ENCODE measurements at places on chromosomes 16 and 17.

DNA sequence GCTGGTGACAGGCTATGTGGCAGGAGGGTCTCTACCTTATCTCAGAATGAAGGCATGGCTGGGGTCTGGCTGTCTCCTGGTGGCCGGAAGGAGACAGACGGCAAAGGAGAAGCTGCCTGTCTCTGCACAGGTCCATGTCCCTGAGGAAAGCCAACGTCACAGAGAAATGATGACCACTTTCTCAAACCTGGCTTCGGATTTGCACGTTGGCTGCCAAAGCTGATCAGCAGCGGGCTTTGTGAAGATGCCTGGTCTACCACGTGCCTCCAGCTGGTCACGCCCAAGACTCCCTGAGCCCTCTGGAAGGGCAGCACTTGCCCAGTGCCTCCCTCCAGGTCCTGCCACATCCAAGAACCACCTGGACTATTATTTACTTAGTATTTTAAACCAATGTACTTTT lies 8.4 kb downstream of the DEXI start:
- DNase-seq: no peak

DNA sequence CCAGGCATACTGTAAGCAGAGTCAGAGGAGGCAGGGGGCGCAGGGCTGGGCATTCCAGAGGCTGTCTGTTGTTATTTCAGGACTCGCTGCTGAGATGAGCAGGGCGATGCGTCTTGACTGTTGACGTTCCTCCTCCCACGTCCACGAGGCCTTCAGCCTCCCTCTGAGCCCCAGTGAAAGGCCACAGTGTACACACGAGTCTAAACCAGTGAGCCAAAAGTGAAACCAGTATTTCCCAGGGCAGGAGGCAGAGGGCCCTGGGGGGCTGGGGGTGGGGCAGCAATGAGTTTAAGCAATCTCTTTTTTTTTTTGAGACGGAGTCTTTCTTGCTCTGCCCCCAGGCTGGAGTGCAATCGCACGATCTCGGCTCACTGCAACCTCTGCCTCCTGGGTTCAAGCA lies 21.5 kb downstream of the SMTNL2 start:
- DNase-seq: peak; percentile 56

GRCh38 chr17:80426671-80427326 lies 11.8 kb downstream of the ENDOV start:
- DNase-seq: peak; percentile 26

DNA sequence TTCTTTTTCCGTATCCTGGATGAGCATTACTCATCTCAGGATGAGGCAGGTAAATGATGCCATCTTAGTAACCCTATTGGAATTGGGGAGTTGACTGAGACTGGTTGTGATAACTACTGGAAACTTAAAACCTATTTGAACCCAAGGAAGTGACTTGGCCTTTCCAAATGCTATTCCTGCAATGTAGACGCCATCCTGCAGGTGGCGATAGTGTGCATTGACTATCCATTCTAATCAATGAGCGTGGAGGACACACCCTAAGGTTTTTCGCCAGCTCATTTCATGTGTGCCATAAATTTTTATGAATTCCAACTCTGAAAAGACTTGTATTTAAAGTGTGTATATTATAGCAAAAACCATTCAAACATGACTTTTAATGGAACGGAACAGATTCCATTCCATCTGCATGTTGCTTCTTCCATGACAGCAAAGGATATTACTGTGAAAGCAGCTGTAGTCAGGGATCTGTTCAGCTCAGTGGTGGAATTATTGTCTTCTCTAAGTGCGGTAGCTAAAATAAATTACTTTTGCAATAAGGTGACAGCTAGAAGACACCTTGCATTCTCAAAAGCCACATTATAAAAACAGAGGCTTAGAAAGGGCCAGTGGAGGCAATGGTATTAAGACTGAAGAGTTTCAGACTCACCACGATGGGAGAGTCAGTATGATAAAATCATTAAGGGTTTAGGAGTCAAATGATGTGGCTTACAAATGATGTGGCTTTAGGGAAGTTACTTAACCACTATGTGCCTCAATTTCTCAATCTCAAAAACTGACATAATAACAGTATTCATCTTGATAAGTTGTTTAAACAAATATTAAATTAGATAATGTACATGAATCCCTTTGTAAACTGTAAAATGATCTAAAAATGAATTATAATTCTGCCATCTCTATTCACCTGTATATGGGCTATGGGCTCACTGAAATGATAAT lies 55.5 kb downstream of the SYT17 start:
- peak; percentile 31 for DNase-seq

GRCh38 chr17:4691686-4692085 lies 12.3 kb downstream of the PELP1 start:
- no peak for DNase-seq

DNA sequence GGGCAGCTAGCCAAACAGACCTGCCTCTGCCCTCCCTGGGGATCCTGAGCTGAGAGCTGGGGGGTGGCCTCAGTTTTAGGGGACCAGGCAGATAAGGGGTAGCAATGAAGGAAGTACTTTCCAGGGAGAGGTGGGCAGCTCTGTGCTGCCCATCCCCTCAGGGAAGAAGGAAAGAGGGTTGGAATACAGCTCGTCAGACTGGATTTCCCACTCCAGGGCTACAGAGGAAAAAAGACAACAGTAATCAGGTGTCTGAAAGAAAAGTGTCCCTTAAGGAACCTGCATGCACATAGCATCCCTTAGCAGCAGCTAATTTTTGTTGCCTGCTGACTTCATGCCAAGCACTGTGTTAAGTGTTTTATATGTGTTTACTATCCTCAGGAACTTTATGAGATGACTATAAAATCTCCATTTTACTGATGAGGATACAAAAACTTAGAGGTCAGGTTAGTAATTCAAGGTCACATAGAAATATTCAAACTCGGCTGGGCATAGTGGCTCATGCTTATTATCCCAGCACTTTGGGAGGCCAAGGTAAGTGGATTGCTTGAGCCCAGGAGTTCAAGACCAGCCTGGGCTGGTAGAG lies 3.2 kb upstream of the MRPL58 start:
- DNase-seq: no peak

DNA sequence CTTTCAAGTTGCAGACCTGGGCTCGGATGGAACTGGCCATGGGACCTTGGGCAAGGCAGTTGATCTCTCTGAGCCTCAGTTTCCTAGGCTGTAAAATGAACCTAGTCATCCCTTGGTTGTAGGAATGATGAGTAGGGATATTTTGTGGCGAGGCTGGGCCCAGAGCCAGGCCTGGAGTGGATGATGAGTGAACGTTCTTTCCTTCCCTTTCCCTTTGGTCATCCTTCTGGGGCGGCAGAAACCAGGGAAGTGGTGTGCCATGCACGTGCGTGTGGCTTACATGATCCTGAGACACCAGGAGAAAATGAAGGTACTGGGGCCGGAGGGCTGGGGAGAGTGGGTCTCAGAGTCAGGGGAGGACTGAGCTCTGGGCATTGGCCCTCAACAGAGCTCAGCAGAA lies 8.4 kb downstream of the FBRS start:
- DNase-seq: no peak

GRCh38 chr16:89094252-89094879 lies 714 bp downstream of the ACSF3 start:
- DNase-seq: no peak

DNA sequence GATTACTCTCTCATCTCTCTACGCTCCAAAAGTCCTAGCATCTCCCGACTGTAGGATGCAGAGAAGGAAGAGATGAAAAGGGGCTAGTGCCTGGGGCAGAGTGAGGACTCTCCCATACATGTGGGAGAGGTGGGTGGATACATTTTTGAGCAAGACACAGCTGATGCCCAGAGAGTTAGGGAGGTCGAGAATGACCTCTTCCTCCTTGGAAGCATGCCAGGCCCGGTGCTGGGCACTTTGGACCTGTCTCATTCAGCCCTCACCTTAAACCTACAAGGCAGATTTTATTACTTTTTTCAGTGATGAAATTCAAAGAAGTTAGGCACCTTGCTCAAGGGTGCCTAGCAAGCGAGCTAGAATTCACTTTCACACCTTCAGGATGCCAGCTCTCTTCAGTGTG lies 38.2 kb downstream of the WSCD1 start:
- DNase-seq: no peak

- peak; percentile 28 for DNase-seq
These were observed 379 bp upstream of the OTOP2 start for GRCh38 chr17:74923538-74924249.

- no peak for DNase-seq
These were observed 3.0 kb downstream of the TBKBP1 start for GRCh38 chr17:47696717-47697642.

DNA sequence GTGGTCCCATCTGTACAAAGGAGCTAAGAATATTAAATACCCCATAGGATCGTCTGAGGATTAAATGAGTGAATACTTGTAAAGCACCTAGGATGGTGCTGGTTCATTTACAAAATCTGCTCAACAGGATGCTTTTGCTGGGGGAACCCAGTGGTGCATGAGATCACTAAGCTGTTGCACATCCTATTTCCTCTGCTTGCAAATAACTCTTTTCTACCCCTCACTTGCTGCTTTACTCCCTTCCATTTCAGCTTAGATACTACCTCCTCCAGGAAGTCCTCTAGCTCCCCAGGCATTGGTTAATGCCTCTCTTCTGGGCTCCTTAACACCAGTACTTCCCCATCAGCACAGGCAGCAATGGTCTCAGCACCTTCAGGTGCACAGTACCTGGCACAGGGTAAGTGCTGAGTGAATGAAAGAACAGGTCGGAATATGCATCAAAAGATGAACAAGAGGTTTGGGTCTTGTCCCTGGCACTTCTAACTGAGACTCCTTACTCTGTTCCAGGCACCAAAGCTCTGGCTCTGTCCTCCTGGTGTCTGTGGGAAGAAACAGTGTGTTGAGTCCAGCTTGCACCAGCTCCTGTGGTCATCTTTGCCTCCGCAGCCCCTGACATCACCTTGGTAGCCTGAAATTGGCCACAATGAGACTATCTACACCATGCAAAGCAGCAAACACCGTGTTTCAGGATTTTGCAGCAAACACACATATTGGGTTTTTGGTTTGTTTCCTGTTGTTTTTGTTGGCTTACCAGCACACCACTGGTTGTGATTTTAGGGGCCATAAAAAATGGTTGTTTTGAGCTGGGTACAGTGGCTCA lies 24.1 kb upstream of the IL21R start:
- DNase-seq: peak; percentile 35
